ENCODE measurements at places on chromosomes 7 and 10.

GRCh38 chr7:143325240-143325639, 9.3 kb downstream of the CLCN1 start:
- DNase-seq: no peak
- peak overlapping the region; percentile 79 for H3K27ac ChIP-seq
- H3K4me3 ChIP-seq: no peak overlapping the region
- peaks cover 7% of the 10 kb centered on the region for H3K36me3 ChIP-seq
- H3K27me3 ChIP-seq: peaks cover 7% of the 10 kb centered on the region
- H3K4me1 ChIP-seq: peaks cover 18% of the 10 kb centered on the region

DNA sequence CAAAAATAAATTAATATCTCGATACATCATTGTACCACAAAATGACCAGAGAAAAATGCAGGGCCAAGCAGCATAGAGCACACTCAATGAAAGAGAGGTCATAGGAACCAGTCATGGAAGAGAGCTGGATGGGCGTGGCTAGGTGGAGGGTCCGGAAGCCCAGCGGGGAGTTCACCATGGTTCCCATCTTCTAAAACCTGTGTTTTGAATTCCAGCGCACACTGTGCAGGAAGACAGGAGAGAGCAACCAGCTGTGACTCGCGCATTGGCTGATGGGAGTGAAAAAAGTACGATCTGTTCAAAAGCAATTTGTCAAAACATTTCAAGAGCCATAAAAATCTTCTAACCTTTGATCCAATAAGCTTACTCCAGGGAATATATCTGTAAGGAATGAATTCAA, 125.2 kb upstream of the NANOS1 start:
- H3K27ac ChIP-seq: no peak overlapping the region
- no peaks in the 10 kb centered on the region for H3K4me1 ChIP-seq

GRCh38 chr10:110304394-110304779, 333 bp downstream of the SMNDC1 start:
- peaks cover 6% of the 10 kb centered on the region for H3K36me3 ChIP-seq
- no peaks in the 10 kb centered on the region for H3K27me3 ChIP-seq
- no peak for DNase-seq
- peaks cover 25% of the 10 kb centered on the region for H3K4me1 ChIP-seq

DNA sequence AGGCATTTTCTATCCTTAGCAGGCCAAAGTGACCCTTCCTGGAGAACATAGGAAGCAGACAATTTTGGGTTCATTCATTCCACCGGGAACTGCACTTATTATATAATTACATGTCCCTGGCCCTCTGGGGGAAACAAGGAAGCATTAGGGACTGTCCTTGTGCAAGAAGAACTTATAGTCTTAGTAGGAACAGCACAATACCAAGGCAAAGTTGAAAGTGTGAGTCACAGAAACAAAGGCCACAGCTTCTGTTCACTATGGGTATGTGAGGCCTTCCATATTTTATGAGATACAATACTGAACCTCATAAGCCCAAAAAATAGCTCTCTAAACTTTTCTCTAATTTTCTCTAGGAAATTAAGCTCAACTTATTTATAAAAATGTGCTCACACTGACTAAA, 18.4 kb upstream of the AKR1B10 start:
- no peak overlapping the region for H3K4me3 ChIP-seq
- H3K36me3 ChIP-seq: no peaks in the 10 kb centered on the region
- no peak overlapping the region for H3K27ac ChIP-seq
- H3K4me1 ChIP-seq: no peaks in the 10 kb centered on the region

GRCh38 chr7:34973400-34973760, 63.9 kb downstream of the DPY19L1 start:
- H3K4me3 ChIP-seq: no peak overlapping the region
- DNase-seq: no peak
- no peaks in the 10 kb centered on the region for H3K27me3 ChIP-seq
- H3K4me1 ChIP-seq: peaks cover 10% of the 10 kb centered on the region
- no peak overlapping the region for H3K27ac ChIP-seq

Data from T-helper 17 cell (primary cell).